ENCODE measurements at places on chromosomes 11 and 22. TPM values are rescaled to one million over a fixed set of nuclear protein-coding genes. Genes with fewer than 3 reads are reported as not detected.

The CLNS1A gene
- 97.0 TPM for polyA plus RNA-seq

The MMP8 gene
- 0.37 TPM for polyA plus RNA-seq

The CAVIN3 gene
- polyA plus RNA-seq, result 254 TPM

The LIN7C gene
- polyA plus RNA-seq, result 6.8 TPM

The PTPN5 gene
- polyA plus RNA-seq, result 1.3 TPM

The DMC1 gene
- polyA plus RNA-seq, result 1.8 TPM

The AIFM3 gene
- 2.8 TPM for polyA plus RNA-seq

The PDGFB gene
- polyA plus RNA-seq, result 12.3 TPM

The ACRV1 gene
- polyA plus RNA-seq, result 0.08 TPM

The SLC17A6 gene
- polyA plus RNA-seq, result not detected

The MRGPRF gene
- 151 TPM for polyA plus RNA-seq

The ENTHD1 gene
- not detected for polyA plus RNA-seq

The MYBPC3 gene
- 0.03 TPM for polyA plus RNA-seq

The SHANK3 gene
- 18.5 TPM for polyA plus RNA-seq
